Fibroblast of the conjunctiva (primary cell): ENCODE measurements at places on chromosomes 6 and 20.

DNA sequence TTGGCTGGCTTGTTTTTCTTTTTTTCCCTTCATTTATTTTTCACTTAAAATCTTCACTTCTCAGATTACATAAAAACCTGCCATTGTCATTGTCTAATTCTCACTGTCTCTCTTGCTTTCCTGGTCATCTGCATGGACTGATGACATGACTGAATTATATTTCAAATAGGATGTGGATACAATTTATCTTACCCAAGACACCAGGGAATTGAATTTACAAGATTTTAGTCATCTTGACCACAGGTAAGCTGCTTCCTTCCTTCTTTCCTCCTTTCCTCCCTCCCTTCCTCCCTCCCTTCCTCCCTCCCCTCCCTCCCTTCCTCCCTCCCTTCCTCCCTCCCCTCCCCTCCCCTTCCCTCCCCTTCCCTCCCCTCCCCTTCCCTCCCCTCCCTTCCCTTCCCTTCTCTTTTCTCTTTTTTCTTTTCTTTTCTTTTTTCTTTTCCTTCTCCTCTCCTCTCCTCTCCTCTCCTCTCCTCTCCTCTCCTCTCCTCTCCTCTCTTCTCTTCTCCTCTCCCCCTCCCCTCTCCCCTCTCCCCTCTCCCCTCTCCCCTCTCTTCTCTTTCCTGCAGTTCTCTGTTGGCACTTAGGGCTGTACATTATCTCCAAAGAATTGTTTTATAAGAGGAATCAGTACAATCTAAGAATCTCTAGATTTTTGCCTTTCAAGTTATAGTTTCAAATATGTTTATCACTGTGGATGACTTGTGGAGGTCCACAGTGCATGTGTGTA is 171.5 kb downstream of the CARMIL1 start:
- DNase-seq, result no peak

DNA sequence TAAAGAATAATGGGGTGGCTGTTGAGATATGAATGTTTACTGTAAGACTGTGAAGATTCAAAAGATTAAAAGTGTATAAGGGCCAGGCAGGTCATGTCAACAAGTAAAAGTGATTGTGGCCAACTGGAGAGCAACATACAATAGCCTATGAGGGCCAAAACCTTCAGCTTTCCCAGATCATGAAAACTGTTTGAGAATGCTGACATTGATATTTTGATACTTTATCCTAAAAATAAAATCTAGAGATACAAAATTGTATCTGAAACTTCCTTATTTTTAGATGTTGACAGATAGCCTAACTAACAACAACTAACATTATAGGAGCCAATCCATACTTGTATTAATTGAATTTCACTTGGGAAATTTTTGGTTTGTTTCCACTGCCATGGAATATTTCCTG is 70.3 kb upstream of the PAK5 start:
- DNase-seq, result no peak

GRCh38 chr6:143374014-143374413 is 76.5 kb downstream of the ADAT2 start:
- no peak for DNase-seq

- no peak for DNase-seq
These were observed 94.5 kb upstream of the FOXQ1 start for GRCh38 chr6:1217396-1217795.

GRCh38 chr6:116611056-116611455 is 5.2 kb upstream of the RSPH4A start:
- no peak for DNase-seq

DNA sequence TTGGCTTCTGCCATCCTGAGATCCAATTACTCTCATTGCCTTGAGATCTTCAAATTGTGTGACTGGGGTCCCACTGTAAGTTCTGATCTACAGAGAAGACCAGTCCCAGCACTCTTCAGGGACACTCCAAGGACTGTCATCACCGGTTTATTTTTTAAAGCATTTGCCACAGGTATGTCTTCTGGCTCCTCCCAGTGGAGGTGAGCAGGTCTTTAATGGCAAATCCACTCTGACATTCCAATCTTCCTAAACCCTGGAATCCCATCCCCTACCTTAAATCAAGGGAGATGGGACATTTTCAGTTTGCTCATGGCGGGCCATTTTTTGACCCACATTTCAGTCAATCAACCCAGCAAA is 35.2 kb upstream of the IYD start:
- DNase-seq, result no peak

- no peak for DNase-seq
These were observed 574 bp downstream of the RPS12 start for GRCh38 chr6:132814716-132815570.

- DNase-seq, result no peak
These were observed 78.2 kb downstream of the THBS2 start for GRCh38 chr6:169175360-169175887.

DNA sequence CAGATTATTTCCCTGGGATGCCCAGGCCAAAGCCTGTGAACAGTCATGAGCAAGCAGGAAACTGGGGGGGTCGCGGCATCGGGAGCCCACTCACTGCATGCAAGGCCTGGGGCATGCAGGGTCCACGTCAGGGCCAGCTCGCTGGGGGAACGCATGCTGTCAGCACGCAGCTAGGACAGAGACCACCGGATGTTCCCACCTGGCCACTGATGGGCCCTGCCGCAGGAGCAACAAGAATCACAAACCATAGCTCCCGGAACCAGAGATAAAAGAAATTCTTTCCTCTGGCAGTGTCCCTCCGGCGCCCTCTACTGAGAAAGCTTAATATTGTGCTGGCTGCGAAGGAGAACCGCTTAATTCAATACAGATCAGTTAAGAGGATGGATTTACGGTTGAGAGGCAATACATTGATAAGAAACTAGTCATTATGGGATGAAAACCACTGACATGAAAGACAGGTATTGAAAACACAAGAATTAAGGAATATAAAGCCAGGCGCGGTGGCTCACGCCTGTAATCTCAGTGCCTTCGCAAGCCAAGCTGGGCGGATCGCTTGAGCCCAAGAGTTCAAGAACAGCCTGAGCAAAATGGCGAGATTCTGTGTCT is 32.6 kb downstream of the C6orf15 start:
- DNase-seq, result peak; percentile 50

DNA sequence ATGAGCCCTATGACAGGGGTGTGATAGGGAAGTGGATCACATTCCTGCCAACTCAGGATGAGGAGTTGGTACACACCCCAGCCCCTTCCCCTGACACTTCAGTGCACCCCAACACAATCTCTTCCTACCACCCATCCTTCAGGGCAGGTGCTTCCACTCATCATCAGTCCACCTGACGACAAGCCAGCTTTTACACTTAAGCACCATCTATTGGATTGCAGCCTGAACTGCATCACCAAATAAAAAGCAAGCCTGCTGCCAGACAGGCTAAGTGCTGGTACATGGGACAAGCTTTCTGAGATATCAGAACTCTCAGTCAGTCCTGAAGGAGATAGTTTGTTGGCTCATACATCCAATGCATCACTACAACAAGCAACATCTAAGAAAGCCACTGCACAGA is 69.0 kb upstream of the TMEM200A start:
- DNase-seq, result no peak

GRCh38 chr6:143647191-143647590 is 30.6 kb upstream of the PHACTR2 start:
- DNase-seq, result no peak
